Common myeloid progenitor, CD34-positive (primary cell): ENCODE measurements at places on chromosomes 7 and 10.

- no peak for DNase-seq
These were observed 48.1 kb upstream of the PLEKHA1 start for GRCh38 chr10:122326385-122326784.

DNA sequence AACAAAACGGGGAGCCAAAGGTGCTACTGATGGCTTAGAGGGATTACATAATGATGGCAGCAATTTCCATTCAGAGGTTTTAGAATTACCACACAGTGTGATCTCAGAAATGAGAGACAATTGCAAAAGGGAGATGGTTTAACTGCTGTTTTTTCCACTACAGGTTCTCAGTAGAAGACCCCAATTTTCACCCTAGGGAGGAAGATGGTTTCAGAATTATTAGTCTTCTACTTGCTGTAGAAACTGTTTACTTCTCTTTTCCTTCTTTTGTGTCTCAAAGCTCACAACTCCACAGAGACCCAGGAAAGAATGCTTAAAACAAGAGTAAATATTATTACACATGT lies 226.5 kb downstream of the INHBA start:
- DNase-seq: no peak

DNA sequence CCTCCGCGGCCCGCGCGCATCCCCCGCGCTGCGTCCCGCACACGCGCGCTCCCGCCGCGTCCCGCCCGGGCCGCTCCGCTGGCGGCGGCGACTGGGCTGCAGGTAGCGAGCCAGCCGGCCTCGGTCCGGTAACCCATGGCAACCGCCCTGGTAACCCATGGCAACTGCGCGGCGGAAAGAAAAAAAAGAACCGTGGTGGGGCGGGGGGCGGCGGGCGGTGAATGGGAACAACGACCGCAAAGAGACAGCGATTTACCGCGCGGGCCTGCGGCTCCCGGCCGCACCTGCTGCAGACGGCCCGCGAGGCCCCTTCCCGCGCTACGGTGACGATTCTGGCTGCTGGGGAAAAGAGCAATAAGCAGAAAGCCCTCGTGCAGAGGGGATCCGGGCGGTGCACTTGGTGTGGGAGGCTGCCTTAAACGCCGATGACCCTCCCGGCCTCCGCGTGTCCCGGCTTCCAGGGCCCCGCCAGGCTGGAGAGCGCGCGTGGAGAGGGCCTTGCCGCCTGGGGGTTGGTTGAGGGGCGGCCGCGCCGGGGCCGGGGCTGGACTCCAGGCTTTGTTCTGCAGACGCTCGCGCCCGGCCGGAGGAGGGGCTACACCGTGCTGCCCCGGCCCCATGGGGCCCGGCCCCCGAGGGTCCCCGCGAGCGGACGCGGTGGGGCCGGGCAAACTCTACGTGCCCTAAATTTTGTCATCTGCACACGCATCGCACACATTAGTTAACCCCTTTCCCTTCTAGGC lies 84.7 kb downstream of the SNX10 start:
- peak; percentile 89 for DNase-seq

GRCh38 chr7:131188367-131189339 lies 139.0 kb upstream of the MKLN1 start:
- DNase-seq: peak; percentile 94

GRCh38 chr10:28663576-28664368 lies 13.5 kb upstream of the BAMBI start:
- DNase-seq: peak; percentile 73

GRCh38 chr7:39647816-39648215 lies 24.4 kb downstream of the RALA start:
- DNase-seq: no peak

GRCh38 chr7:153444641-153445040 lies 607.6 kb upstream of the DPP6 start:
- no peak for DNase-seq

GRCh38 chr7:18902892-18903291 lies 214.5 kb downstream of the TWIST1 start:
- DNase-seq: no peak

DNA sequence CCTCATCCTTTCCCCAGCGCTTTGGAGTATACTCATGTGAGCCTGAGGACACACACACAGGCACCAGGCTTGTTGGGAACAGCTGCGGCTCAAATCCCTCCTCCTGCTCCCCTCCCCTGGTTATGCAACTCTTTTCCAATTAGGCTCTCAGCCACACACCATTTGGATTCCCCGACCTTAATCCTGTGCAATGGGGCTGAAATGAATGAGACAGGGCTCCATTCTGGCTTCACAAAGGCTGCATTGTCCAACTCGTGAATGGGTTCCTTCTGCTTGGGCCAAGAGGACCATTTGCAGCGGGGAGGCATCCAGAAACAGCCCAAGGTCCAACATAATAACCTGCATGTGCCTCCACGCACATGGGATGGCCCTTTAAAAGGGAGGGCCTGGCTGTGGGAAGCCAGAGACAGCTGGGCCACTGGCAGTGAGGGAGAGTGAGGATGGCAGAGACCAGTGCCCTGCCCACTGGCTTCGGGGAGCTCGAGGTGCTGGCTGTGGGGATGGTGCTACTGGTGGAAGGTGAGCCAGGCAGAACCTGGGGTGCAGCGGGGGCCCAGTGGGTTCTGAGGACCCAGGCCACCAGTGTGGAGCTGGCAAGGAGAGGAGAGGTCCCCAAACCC lies at the start of gene RGR:
Gene RGR, plus strand, starts transcription at position 403 of the 620 bp plus-strand sequence. Its CDS starts 38 bp downstream, at position 441.
- no peak for DNase-seq

DNA sequence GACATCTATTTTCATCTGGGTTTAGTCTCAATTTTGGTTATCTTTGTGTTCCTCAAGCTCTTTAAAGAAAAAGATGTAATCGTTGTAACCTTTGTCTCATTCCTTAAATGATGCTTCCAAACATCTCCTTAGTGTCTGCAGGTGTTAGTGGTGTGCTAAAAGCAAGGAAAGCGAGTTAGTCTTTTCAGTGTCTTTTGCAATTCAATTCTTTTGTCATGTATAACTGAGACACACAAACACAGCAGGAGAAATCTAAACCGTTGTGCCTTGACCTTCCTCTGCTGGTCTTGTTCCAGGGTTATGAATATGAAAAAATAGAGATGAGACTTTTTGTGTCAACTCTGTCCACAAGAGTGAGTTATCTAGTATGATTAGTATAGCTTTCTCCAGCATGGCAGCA lies 40.7 kb downstream of the PIK3CG start:
- no peak for DNase-seq

DNA sequence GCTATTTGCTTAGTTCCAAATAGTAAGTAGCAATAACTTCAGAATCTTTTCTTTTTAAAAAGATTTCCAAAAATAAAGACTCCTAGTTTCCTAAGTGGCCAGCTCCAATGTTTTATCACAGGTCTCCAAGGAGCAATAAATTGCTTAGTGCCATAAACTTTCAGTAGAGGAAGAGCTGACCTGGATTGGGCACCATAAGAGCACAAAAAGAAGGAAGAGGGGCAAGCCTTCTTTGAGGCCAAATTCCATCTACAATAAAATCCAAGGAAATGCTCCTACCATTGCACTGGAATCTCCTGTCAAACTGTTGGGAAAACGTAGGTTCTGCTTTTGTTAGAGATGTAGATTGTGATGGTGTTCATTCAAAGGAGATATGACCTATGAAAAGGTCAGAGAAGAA lies 64.0 kb downstream of the DENND2A start:
- no peak for DNase-seq
